ENCODE measurements at places on chromosomes 16 and 17.

DNA sequence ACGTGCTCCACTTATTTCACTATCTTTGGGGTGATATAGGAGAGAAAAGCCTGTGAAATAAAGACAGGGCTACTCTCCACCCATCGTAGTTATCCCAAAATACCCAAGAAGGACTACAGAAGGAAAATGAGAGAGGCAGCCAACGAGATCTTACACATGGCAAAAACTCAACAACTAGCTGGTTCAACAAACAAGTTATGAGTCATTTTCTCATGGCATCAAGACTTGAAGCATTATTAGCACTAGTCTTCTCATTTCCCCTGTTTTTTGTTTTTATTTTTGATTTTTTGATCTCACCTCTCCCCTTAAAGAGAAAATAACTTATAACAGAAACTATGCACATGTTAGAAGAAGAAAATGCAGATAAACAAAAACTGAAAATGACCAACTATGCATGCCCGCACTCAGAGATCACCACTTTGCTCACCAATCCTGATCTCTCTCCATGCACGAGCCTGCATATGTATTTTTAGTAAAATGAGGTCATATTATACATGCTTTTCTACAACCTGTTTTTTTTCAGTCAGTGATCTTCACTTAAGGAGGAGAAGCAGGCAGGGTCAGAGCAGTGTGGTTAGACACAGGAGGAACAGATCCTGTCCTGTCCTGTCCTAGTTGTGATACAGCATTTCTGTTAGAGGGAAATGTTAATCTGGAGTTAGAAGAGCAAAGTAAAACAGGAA, 22.8 kb downstream of the FAM117A start:
- peaks cover 54% of the 10 kb centered on the region for H3K4me1 ChIP-seq
- H3K4me3 ChIP-seq, result no peak overlapping the region
- no peaks in the 10 kb centered on the region for H3K36me3 ChIP-seq
- no peak for DNase-seq
- H3K27me3 ChIP-seq, result no peaks in the 10 kb centered on the region

DNA sequence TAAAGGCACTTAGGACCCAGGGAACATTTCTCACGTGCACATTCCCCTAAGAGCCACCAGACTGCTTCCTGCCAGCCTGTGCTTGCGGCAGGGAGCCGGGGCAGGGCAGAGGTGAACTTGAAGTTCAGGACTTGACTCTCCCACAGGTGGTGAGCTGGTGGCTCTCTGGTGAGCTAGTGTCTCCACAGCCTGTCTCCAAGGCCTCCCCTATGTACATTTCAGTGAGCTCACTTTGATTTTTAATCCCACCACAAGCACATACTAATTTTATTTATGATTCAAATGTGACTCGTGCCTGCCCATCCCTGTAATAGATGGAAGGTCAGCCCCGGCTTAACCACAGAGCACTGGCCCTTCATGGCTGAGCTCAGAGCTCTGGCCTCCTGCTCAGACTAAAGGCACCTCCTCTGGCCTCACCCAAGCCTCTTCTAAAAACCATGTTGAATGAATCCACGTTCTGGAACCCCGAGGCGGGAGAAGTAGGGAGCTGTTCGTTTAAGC, 9.2 kb downstream of the SNN start:
- no peaks in the 10 kb centered on the region for H3K27me3 ChIP-seq
- no peak overlapping the region for H3K4me3 ChIP-seq
- H3K36me3 ChIP-seq, result no peaks in the 10 kb centered on the region
- DNase-seq, result no peak
- H3K27ac ChIP-seq, result peak overlapping the region; percentile 57

- DNase-seq, result no peak
- no peak overlapping the region for H3K27ac ChIP-seq
- H3K4me3 ChIP-seq, result no peak overlapping the region
- no peaks in the 10 kb centered on the region for H3K36me3 ChIP-seq
Measured at GRCh38 chr16:2905988-2906387, 5.7 kb upstream of the FLYWCH1 start.

DNA sequence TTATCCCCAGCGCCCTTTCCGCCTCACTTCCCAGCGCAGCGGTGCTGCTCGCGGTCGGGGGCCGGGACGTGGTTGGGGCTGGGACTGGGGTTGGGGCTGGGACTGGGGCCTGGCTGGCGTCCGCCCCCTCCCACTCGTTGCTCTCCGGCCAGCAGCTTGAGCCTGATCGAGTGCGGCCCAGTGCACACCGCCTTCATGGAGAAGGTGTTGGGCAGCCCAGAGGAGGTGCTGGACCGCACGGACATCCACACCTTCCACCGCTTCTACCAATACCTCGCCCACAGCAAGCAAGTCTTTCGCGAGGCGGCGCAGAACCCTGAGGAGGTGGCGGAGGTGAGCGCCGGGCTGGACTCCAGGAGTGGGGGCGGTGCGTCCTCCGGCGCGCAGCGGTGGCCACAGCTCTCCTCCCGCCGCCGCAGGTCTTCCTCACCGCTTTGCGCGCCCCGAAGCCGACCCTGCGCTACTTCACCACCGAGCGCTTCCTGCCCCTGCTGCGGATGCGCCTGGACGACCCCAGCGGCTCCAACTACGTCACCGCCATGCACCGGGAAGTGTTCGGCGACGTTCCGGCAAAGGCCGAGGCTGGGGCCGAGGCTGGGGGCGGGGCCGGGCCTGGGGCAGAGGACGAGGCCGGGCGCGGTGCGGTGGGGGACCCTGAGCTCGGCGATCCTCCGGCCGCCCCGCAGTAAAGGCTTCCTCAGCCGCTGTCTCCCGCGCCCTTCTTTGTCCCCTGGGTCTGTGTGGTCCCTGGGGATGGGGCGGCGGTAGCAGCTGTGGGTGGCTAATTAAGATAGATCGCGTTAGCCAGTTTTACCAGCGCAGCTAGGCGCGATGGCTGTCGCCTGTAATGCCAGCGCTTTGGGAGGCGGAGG, 1.8 kb downstream of the HSD17B1 start:
- peak overlapping the region; percentile 74 for H3K27ac ChIP-seq
- H3K36me3 ChIP-seq, result no peaks in the 10 kb centered on the region
- H3K27me3 ChIP-seq, result no peaks in the 10 kb centered on the region
- peak overlapping the region; percentile 76 for H3K4me3 ChIP-seq

DNA sequence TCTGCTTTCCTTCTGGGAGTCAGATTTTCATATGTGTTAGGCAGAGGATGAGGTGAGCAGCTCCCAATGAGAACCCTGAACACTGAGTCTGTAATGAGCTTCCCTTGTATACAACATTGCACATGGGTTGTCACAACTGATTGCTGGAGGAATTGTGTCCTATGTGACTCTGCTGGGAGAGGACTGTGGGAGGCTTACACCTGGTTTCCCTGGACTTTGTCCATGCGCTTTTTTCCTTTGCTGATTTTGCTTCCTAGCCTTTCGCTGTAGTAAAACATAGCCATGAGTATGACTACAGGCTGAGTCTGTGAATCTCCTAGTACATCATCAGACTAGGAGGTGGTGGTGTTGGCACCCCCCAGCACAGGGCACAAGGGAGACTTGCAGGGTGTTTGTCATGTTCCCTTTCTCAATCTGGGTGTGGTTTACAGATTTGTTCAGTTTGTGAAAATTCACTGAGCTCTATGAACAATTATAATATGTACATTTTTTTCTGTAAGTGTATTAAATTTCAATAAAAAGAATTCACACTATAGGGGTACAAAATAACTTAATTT, 1.7 kb upstream of the PLK1 start:
- peaks cover 20% of the 10 kb centered on the region for H3K4me1 ChIP-seq
- no peaks in the 10 kb centered on the region for H3K36me3 ChIP-seq
- H3K4me3 ChIP-seq, result no peak overlapping the region
- H3K27me3 ChIP-seq, result no peaks in the 10 kb centered on the region
- DNase-seq, result no peak

Data from vagina (tissue), 2 donors.